Stomach (tissue), 19 donors: ENCODE measurements at places on chromosomes 6 and 20. TPM values are rescaled to one million over a fixed set of nuclear protein-coding genes. Genes with fewer than 3 reads are reported as not detected.

GRCh38 chr6:76230711-76231110, 158.2 kb upstream of the IMPG1 start:
- no peak for DNase-seq

DNA sequence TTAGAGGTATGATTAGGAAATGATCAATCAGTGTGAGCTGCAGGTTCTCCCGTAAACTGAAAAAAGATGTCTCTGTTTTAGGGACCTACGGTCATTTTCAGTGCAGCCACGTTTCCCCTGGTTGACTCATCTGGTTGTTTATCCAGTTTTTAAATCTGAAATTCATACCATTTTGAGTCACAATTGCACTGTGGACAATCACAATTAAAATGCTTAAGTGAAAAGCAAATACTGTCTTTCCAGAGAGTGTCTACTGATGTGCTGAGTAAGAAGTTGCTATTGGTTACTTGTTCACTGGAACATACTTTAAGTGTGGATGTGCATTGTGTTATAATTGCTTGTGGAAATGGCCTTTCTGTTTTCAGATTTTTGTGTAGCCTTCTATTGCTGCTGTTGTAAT, 305.1 kb upstream of the SASH1 start:
- no peak for DNase-seq

- DNase-seq, result peak; percentile 52
Observed at GRCh38 chr6:134724771-134725340, 225.0 kb downstream of the ALDH8A1 start.

DNA sequence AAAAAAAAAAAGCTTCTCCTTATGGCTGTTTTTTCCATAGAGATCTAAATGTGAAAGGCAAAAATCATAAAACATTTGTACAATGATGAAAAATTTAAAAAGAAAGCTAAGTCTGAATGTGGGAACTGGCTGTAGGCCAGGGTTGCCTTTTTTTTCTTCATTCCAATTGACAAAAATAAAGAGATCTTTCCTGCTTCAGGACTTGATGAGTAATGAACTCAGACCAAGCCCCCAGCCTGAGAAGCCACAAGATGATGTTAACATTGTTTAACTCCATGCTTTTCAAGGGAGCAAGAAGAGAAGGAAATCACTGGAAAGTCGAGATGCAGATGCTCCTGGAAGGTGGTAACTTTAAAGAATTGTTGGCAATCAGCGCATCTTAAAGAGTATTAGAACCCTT, 41.4 kb downstream of the TRMT6 start:
- DNase-seq, result no peak

GRCh38 chr6:132400555-132400882, 756 bp downstream of the MOXD1 start:
- DNase-seq, result no peak

DNA sequence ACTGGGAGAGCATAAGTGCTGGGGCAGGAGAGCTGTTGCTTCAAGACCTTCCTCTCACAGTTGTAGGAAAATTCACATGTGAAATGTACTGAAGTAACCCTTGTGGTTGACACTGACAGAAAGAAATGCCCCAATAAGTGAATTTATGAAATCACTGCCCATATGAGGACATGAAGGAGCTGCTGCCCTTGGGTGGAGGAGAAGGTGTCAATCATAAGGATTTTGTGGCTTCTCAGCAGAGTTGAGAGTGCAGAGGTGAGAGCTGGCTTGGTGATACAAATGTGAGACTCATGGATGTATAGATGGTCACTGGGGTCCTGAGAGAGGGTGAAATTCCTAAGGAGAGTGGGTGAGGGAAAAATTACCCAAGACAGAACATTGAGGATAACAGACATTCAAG, 33.9 kb upstream of the CMTR1 start:
- DNase-seq, result no peak

GRCh38 chr20:46177768-46178167, 59.7 kb downstream of the CD40 start:
- no peak for DNase-seq

GRCh38 chr6:20306491-20306890, 94.2 kb upstream of the MBOAT1 start:
- DNase-seq, result no peak

GRCh38 chr6:158068893-158069799, 87.5 kb downstream of the SYNJ2 start:
- peak; percentile 80 for DNase-seq

ENPP4 gene
- total RNA-seq, result 2.6 TPM

PAX1 gene
- total RNA-seq, result not detected

GFOD1 gene
- total RNA-seq, result 19.4 TPM

MCCD1 gene
- total RNA-seq, result not detected

SCRT2 gene
- total RNA-seq, result not detected

BPIFB1 gene
- total RNA-seq, result 37.9 TPM

TSPO2 gene
- not detected for total RNA-seq

ANKRD66 gene
- total RNA-seq, result not detected
